ENCODE measurements at places on chromosomes 3 and 15.

GRCh38 chr15:69600556-69601085 is 148.0 kb downstream of the RPLP1 start:
- no peak for DNase-seq

GRCh38 chr3:172717493-172718088 is 6.7 kb upstream of the NCEH1 start:
- peak; percentile 15 for DNase-seq

- no peak for DNase-seq
Measured at GRCh38 chr15:57626713-57627440, 35.2 kb downstream of the MYZAP start.

DNA sequence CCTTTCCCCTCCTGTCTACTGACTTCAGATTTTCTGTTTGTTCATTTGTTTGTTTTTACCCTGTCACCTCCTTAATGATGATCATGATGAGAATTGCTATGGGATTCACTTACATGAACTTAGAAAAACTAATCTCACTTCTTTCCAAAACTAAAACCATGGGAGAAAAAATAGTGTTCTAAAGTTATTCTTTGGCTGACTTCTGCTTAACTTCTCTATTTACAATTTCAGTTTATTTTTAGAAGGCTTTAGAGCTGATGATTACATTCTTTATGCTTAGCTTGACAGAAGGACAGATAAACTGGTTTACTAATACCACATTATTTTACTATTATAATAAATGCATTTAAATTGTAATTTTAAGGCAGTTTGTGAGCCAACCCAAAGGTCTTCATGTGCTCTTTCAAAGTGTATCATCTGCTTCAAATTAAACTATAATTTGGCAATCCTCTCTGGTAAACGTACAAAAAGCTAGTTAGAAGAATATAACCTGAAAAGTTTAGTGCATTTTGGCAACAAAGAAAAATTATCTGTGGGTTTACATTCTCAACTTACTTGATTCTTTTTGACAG is 676.8 kb upstream of the UBE2E2 start:
- DNase-seq: no peak

DNA sequence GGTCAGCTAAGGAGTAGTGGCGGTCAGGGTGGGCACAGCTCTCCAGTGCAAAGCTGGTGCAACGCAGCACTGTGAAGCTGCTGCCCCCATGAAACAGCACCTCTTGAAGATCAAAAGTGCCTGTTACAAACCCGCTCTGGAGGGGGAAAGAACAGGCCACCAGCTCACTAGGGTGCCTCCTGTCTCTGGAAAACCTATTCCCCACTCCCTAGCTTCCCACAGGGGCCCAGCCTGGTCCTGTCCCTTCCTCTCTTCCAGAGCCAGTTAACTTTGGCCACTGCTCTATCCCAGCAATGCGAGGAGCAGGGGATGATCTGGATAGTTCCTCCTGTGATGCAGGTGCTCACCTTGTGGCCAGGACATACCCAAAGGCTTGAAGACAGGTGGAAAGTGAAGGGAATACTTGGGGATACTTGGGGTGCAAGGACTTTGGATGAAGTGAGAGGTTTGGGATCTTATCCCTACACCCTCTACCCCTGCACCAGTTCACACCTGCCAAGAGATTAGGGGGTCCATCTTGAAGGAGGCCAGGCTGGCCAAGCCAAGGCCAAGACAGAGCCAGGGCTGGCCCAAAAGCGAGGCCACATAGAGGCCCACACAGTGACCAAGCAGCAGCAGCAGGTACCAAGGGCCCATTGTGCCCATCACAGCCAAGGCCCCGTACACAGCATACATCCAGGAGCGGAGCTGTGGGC is 4.2 kb downstream of the HHATL start:
- DNase-seq: no peak

GRCh38 chr3:119681279-119681678 is 4.1 kb upstream of the COX17 start:
- peak; percentile 57 for DNase-seq

- DNase-seq: peak; percentile 61
Measured at GRCh38 chr3:188584162-188584529, 430.2 kb downstream of the LPP start.

DNA sequence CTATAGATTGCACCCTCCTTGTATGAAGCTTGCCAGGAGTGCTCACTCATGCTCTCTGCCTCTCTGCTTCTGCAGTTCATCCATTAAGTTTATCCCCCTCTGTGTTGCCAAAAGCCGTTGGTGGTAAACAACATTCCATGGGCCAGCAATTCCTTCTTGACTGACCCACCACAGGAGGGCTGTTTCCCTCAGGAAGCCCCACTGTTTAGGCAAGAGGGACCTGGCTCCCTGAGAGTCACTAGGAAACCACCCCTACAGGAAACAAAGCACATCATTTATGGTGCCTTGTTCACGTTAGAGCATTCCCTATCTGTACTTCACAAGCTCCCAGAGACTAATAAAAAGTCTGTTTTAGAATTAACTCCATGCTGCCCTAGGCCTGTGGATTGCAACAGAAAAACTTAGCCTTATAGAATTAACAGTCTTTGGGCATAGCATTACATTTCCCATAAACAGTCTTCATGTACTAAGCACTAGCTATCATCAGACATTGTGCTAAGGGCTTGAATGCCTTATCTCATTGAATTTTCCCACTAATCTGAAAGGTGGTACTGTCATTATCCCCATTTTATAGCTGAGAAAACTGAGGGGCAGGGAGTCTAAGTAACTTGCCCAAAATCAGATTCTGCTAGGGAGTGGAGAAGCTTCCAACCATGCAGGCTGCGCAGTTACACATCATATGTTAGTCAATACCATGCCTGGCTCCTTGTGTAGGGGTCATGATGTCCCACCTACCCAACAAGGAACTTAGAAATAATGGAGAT is 149.9 kb downstream of the SHQ1 start:
- no peak for DNase-seq

DNA sequence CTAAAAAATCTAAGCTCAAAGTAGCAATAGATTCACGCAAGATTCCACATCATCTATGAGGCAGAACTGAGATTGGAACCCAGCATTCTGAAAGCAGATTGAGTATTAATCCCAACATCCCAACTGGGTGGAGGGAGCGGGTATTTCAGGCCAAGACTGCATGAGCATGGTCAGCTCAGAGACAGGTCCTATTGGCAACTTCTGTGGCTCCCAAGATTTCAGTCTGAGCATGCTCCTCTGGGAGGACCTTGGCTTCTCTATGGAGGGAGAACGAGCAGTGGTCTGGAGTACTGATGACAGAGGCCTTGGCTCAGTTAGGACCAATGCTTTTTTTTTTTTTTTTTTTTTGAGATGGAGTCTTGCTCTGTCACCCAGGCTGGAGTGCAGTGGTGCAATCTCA is 4.0 kb upstream of the ITGA11 start:
- DNase-seq: no peak

GRCh38 chr3:131371688-131372066 is 9.9 kb upstream of the NUDT16 start:
- DNase-seq: no peak

GRCh38 chr3:33392703-33393125 is 47.5 kb downstream of the UBP1 start:
- no peak for DNase-seq

DNA sequence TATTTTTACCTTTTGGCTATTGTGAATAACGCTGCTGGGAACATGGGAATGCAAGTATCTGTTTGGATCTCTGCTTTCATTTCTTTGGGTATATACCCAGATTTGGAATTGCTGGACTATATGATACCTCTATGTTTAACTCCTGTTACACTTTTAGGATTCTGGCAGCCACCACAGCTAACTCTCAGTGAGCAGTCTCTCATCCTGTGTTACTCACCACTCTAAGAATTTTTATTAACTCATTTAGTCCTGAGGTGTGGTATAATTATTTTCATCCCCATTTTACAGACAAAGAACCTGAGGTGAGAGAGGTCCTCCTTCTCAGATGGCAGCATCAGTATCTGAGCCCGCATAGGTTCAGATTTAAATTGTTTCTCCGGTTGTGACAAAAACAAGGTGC is 1.1 kb downstream of the SPATA12 start:
- DNase-seq: no peak

- DNase-seq: no peak
Measured at GRCh38 chr3:85605066-85605465, 646.3 kb downstream of the CADM2 start.

- DNase-seq: peak; percentile 29
Measured at GRCh38 chr3:136567599-136568188, 184.5 kb downstream of the STAG1 start.

DNA sequence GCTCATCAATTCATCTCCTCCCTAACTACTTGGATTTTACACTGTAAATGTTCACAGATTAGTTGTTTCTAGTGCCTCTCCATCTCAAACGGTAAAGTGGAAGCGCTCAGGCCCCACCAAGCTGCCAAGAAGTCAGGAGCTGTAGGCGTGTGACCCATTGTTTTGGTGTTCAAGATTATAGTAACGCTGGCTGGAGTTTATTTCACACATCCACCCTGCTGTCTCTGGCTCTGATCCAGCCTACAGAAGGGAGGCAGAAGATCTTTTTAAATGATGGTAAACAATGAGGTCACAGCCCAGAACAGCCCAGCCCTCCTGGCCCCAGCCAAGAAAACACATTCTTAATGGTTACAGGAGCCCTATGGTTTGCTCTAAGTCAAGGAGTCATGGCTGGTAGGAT is 25.7 kb upstream of the GALNT15 start:
- DNase-seq: no peak

- no peak for DNase-seq
Measured at GRCh38 chr15:77791941-77792340, 159.2 kb upstream of the LINGO1 start.

- DNase-seq: peak; percentile 30
Measured at GRCh38 chr3:196501316-196502044, 2.1 kb downstream of the RNF168 start.

- peak; percentile 63 for DNase-seq
Measured at GRCh38 chr15:89760303-89761008, 9.4 kb upstream of the MESP1 start.

GRCh38 chr3:126463521-126463920 is 12.2 kb downstream of the ZXDC start:
- DNase-seq: no peak

GRCh38 chr3:142664819-142665218 is 59.0 kb upstream of the TRPC1 start:
- no peak for DNase-seq

GRCh38 chr3:186004671-186005070 is 66.9 kb upstream of the TRA2B start:
- no peak for DNase-seq

GRCh38 chr15:79595995-79596622 is 164.0 kb downstream of the MINAR1 start:
- peak; percentile 92 for DNase-seq

GRCh38 chr3:188869628-188870027 is 302.1 kb upstream of the TPRG1 start:
- no peak for DNase-seq

GRCh38 chr15:84761607-84762131 is 13.3 kb downstream of the ZNF592 start:
- DNase-seq: no peak

DNA sequence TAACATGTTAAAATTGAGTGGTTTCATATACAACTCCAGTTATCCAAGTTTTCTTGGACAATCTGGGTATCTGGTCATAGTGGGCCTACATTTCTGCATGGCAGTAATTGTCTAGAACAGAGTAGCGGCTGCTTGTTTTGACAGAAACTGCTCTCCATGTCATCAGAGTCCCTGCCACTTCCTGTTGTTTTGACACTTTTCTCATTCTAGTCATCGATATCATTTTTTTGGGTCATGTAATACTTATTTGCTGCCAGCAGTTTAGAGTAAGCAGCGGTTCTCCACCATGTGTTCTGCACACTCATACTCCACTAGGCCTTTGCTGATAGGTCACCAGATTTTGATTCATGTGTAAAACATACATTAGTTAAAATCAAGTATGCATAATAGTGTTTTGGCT is 81.5 kb downstream of the SLC25A26 start:
- no peak for DNase-seq

DNA sequence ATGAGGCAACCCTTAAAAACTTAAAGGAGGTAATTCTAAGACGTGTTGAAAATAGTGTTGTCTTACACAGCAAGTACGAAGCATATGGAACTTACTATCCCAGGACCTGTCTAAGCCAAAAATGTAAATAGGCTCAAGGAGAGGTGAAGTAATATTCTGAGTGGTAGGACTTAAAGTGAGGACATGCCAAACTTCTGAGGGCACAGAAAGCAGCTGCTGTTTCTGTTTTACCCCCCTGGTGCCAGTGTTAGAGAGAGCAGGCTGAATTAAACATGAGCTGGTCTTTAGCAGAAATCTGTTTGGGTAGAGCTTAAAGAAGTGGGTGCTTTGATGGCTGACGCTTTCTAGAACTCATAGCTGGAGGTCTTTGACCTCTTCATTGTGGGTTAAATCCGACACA is 149.7 kb upstream of the NPHP3 start:
- no peak for DNase-seq

DNA sequence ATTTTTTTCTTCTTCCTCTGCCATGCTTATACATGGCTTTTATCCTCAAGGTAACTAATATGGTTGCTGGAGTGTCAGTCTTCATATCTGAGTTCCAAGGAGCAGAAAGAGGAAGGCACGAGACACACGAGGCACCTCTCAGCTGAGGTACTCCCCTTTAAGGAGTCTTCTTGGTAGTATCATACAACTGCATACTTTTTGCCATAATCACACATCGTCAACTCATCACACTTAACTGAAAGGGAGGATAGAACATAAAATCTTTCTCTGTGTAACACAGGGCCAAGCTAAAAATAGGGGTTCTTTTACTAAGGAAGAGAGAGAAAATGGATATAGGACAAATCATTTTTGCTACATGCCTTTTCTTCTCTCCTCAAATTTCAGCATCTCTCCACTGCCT is 104.2 kb downstream of the OXSM start:
- no peak for DNase-seq

DNA sequence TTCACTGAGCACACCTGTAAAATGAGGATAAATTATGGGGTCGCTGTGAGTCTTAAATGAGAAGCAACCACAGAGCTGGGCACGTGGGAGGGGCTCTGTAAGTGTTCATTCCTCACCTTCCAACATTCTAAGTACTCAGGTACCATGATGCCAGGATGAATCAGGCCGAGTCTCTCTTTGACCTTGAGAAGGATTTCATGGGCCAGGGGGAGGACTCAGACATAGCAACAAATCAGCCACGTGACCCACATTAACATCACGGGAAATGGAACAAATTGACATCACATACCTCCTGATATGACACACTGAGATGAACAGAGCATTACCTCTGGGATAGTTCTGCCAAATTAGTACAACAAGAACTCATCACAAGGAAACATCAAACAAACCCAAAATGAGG is 35.2 kb upstream of the USP3 start:
- DNase-seq: no peak

- DNase-seq: peak; percentile 64
Measured at GRCh38 chr15:50116477-50116876, 2.6 kb downstream of the ATP8B4 start.

DNA sequence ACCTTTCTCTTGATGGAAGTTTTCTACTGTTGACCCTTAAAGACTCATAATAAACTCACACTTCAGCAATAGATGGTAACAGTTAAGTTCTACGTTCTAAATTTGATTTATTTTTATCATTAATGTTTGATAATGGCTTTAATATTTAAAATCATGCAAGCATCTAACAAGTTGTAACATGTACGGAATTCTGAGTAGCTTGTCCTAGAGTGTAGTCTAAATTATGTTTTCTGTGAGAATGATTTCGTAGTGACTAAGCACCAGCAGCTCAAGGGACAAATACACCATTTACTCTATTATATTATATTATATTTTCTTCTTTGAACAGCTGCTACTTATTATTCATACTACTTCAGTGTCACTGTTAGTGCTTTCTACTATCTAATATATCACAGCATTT is 345.6 kb downstream of the NLGN1 start:
- DNase-seq: no peak

- DNase-seq: peak; percentile 51
Measured at GRCh38 chr3:52109611-52110301, 44.5 kb downstream of the POC1A start.

- DNase-seq: no peak
Measured at GRCh38 chr15:31276596-31277298, 49.9 kb upstream of the KLF13 start.
